T1000 (cell line): ENCODE measurements at places on chromosomes 4 and X.

GRCh38 chrX:46922611-46923010 is 10.4 kb downstream of the JADE3 start:
- DNase-seq: no peak

DNA sequence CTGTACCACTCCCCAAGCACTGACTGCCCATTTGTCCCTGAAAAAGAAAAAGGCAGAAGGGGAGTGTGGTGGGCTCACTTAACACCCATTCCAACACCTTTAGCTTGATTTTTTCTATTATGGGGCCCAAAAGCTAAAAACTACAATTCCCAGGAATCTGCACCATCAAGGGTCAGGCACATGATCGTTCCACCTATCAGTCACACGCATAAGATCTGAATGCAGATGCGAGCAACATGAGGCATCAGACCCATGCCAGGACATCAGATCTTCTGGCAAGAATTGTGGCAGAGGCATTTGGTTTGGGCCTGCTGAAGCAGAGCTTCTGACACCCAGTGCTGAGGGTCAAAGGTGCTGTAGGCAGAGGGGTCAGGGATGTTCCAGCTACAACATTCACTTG is 595.9 kb downstream of the BCOR start:
- DNase-seq: no peak

- no peak for DNase-seq
Measured at GRCh38 chr4:117357866-117358265, 272.5 kb upstream of the TRAM1L1 start.

GRCh38 chr4:8200302-8200975 is 1.3 kb downstream of the SH3TC1 start:
- no peak for DNase-seq

- DNase-seq: no peak
Measured at GRCh38 chrX:115324194-115324593, 34.7 kb downstream of the LUZP4 start.

DNA sequence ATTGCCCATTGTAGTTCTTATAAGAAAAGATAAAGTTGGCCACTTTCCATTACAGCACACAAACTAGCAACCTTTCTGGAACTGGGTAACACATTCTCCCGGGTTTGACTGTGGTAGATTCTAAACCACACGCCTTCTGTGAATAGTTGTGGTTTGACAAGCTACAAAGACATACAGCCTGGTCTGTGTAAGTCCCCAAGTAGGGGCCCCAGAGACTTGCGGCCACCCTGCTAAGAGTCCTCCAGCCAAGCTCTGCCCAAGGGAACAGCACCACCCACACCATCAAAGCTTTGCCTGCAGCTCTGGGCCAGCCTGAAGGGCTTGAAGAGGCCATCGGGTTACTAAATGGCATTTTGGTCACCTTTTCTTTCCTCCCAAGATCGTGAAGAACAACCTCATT is 203.4 kb downstream of the MAML3 start:
- DNase-seq: no peak

GRCh38 chr4:176534566-176534965 is 214.8 kb downstream of the SPCS3 start:
- DNase-seq: no peak

- DNase-seq: no peak
Measured at GRCh38 chrX:53223955-53224859, 800 bp downstream of the KDM5C start.
